Stimulated activated CD8-positive, alpha-beta memory T cell treated with anti-CD3 and anti-CD28 coated beads, Interleukin-2, amount 100 ng/mL, for 1 hour (primary cell): ENCODE measurements at places on chromosomes 1 and 21.

DNA sequence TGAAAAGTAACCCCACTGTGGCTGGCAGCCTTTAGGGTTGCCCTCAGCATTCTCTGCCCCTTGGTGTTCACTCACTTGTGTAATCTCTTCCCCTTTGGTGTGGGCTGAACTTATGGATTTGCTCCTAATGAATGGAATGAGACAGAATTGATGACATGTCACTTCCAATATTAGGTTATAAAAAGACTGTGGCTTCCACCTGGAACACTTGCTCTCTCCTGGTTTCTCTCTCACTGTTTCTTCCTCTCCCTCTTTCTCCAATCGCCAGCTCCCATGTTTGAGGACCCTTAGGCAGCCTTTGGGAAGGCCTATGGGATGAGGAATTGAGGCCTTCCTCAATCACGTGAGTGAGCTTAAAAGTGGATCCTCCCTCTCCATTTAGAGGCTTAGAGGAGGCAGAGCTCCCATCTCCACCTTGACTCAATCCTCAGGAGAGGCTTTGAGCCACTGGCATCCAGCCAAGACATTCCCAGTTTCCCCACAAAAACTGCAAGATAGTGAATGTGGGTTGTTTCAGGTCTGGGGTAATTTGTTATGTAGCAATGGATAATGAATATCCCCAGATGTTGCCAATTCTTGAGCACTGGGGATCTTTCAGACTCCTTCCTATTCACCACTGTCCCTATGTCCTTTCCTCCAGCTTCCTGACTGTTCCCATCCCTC is 95.5 kb upstream of the CD34 start:
- DNase-seq: no peak

DNA sequence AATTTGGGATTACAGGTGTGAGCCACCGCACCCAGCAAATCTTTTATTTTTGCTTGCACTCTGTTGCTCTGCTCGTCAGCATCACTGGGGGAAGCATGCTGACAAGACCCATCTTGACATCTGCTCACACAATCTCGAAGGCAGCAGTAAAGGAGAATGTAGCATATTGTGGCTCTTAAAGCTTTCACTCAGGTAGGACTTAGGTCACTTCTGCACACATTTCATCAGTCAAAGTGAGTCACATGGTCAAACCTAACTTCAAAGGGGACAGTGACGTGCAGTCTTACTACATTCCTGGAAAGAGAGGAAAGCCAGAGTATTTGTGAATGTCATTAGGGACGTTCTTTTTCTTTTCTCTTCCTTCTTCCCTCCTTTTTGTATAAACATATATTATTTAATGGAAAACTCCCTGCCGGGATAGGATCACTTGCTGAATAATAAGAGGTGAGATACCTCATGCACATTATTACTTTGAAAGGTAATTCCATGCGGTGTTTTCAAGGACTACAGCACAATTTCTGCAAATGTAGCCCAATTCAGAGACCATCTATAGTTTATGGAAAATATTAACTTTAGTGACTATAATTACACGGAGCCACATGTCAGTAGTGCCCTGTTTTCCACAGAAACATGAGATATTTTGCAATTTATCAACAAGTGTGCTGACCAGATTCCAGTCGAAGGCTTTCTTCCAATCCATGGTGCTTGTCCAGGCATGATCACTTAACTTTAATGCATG is 19.3 kb upstream of the ACBD6 start:
- no peak for DNase-seq

DNA sequence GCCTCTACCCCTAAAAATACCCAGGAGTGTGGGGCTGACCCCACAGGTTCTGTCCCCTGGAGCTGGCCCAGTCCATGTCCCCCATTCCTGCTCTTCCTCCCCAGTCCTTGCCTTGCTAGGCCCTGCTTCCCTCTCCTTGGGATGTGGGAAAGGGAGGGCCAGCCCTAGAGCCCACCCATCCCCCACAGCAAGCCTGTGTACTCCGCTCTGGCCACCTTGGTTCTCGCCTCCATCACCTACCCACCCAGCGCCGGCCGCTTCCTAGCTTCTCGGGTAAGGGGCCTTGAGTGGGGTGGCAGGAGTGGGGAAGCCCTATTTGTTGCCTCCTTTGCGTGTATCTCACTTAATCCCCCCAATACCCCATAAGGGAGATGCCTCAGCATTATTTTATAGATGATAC is 6.7 kb downstream of the CLCNKB start:
- DNase-seq: no peak

DNA sequence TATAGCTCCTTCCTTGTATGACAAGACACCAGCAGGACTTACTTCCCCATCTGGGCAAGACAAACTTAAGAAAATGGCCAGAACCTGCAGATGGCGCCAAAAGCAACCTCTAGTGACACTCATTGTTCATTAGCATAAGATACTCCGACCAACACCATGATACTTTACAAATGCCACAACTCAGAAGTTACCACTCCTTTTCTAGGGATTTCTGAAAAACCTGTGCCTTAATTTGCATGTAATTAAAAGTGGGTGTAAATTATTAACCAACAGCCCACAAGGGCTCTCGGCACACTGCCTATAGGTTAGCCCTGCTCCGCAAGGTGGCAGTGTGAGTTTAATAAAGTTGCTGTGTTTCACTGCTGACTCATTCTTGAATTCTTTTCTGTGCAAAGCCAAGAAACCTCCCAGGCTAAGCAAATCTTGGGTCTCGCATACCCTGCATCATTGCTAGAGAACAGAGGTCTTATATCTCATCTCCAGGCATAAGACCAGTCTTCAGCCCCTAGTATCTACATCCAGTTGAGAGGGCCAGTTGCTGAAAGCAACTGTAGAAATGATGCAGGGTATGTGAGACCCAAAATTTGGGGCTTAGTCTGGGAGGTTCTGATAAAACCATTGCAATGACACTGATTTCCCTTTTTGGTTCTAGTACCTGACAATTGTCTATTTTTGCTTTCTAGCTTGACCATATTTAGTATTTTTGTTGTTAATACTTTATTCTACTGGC is 86.4 kb downstream of the FAF1 start:
- DNase-seq: peak; percentile 27

DNA sequence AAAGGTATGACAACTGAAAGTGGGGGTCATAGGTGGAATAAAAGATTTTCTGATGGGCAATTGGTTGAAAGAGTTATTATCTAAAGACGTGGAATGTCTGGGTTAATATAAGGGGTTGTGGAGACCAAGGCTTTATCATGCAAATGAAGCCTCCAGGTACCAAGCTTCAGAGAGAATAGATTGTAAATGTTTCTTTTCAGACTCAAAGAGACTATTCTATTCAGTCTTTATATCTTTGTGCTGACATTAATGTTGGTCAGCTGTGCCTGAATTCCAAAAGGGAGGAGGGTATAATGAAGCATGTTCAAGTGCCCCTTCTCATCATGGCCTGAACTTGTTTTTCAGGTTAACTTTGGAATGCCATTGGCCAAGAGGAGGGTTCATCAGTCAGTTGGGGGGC is 145.3 kb downstream of the SETD4 start:
- no peak for DNase-seq

- no peak for DNase-seq
Observed at GRCh38 chr1:93681989-93682412, 364 bp upstream of the BCAR3 start.

- DNase-seq: no peak
Observed at GRCh38 chr1:113943028-113943811, 14.1 kb downstream of the HIPK1 start.

- DNase-seq: peak; percentile 26
Observed at GRCh38 chr1:166839600-166840308, 479 bp downstream of the POGK start.

DNA sequence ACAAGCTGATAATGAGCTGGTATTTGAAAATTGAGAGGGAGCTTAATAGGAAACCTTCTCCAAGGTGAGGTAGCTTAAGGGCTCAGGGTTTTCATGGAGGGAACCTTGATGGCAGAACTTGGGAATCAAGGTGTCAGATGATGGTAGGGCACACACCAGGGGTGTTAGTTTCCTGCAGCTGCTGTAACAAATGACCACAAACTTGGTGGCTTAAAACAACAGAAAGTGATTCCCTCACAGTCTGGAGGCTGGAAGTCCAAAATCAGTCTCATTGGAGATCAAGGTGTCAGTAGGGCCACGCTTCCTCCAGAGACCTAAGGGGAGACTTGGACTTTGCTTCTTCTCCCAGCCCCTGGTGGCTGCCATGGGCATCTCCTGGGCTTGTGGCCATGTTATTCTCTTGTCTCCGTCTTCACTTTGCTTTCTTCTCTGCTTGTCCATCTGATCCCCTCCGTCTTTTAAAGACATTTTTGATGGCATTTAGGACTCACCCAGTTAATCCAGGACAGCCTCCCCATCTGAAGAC is 45.5 kb downstream of the HUNK start:
- DNase-seq: no peak

DNA sequence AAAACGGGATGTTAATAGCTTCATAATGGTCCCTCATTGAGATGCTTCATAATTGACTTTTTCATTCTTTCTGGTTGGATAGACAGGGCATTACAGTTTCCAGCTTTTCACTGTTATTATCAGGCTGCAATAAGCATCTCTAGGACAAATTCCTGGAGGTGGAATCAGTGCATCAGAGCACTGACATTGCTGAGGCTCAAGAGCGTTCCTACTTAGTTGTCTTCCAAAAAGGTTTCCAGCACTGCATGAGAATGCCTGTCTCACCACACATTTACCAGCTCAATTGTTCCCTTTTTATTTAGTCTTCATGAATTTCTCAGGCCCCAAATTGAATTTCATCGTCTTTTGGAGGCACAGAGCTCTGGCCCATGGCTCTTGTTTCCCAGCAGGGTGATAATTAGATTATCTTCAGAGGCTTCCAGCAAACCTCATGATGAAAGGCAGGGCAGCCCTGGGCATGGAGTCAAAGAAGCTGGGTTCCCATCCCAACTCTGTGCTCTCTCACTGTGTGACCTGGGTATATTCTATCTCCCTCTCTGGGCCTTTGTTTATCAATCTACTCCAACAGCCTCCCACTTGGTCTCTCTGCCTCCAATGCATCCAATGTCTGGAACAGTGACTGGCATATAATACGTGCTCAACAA is 451.4 kb downstream of the PTPRU start:
- DNase-seq: no peak
